Stimulated activated CD4-positive, alpha-beta T cell treated with anti-CD3 and anti-CD28 coated beads, Interleukin-2, amount 100 ng/mL, for 24 hours (primary cell): ENCODE measurements at places on chromosomes 11 and 22.

GRCh38 chr11:104610635-104611034, 287.6 kb downstream of the CASP12 start:
- DNase-seq: no peak

- no peak for DNase-seq
Observed at GRCh38 chr11:69277074-69277809, 16.7 kb upstream of the MYEOV start.

DNA sequence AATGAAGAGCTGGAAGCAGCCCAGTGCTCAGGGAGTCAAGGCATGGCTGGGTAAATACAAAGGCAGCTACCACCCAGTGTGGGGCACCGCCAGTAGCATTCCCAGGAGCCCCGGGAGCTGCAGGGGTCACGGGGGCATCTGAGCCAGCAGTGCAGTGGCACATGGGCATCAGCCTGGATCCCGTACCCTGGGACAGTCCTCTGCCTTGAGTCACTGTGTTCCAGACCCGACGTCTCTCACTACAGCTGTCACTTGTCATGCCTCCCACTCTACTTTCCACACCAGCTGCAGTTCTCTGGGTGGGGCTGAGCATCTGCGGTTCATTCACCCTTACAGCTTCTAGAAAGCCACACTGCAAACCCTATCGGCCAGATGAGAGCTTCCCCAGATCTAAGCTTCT, 29.6 kb downstream of the DHCR7 start:
- DNase-seq: peak; percentile 9

GRCh38 chr11:116773203-116774097, 663 bp upstream of the BUD13 start:
- no peak for DNase-seq

DNA sequence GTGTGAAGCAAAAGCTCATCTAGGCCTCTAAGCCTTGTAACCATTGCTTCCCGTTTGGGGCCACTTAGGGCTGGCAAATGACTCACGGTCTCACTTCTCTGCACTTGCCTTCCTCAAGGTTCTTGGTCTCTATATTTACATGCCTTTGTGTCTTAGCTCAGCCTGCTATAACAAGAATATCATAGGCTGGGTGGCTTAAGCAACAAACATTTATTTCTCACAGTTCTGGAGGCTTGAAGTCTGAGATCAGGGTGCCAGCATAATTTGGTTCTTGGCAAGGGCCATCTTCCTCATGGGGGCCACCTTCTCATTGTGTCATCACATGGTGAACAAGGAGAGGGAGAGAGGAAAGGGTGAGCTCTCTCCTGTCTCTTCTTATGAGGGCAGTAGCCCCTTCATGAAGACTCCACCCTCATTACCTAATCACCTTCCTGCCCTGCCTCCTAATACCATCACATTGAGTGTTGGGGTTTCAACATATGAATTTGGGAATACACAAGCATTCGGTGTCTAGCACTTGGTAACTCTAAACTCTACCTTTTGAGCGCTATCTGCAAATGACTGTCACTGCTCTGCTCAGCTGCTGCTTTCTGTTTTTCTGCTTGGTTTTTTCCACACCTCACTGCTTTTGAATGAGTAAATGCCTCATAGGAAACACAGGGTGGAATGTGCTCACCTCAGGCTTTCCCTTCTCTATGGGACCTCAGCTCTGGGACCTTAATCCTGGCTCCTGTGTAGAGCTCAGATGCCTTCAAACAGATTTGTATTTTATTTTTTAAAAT, 16.2 kb upstream of the ME3 start:
- DNase-seq: peak; percentile 26

- DNase-seq: peak; percentile 68
Observed at GRCh38 chr11:44621140-44621681, 55.7 kb downstream of the CD82 start.

DNA sequence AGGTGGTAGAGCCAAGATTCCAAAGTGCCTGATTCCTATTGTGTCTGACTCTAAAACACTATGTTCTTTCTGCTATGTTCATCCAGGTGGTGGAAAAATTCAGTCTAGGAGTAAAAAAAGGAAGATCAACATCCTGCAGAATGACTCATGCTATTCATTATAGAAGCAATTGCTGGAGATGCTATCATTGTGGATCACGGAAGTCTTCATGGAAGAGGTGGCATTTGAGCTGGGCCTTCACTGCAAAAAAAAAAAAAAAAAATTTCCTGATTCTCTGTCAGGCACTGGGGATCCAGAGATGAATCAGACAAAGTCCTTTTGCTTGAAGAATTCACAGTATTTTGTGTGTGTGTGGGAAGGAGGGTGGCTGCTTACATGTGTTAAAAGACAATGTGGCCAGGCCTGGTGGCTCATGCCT, 1.4 kb upstream of the UVRAG start:
- no peak for DNase-seq

DNA sequence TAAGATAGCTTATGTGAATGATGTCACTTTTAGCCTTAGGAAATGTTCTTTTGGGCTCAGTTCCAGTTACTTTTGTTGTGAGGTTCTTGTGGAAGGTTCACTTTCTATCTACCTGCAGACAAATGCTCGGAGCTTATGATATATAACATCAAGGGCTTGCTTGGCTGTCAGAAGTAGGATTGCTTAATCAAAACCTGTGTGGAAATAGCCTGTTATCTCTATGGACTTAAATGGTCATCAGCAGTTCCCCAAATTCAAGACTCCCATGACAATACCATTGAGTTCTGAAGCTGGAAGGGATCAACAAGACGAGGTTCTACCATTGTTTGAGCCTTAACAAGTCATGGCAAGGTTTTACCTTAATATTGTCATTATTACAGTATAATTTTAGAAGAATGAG, 43.8 kb downstream of the FLI1 start:
- DNase-seq: no peak

- no peak for DNase-seq
Observed at GRCh38 chr22:45843986-45844385, 133.0 kb downstream of the WNT7B start.

DNA sequence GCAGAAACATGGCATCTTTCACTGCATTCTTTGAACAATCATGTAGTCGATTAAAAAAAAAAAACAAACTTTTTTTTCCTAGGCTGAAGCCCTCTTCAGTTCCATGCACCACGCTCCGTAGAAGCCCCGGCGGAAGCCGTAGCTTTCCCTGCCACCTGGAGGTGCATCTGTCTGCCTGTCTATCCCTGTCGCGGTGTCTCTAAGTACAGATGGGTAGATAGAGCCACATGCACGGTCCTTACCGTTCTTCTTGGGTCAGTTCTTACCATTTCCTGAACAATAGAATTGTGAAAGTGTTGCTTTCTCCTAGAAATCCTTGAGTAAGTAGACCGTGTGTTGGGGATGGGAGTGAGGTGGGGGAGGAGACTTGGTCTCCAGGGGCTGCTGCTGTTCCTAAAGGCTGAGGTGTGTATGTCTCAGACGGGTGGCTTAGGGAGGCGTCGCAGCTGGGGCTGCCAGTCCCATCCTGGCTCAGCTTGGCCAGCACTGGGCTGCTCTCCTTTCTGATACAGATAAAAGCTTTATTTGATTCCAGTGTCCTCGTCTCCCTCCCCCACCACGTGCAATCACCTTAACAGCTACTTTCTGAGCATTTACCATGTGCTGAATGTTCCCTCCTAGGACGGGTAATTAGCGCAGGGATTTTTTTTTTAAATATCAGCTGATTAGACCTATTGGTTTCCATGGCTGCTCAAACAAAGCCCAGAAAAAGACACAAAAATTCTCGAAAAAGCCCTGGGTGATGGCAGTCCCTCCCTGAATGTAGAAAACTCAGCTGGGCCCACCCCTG, 46.8 kb downstream of the MACROD1 start:
- no peak for DNase-seq

DNA sequence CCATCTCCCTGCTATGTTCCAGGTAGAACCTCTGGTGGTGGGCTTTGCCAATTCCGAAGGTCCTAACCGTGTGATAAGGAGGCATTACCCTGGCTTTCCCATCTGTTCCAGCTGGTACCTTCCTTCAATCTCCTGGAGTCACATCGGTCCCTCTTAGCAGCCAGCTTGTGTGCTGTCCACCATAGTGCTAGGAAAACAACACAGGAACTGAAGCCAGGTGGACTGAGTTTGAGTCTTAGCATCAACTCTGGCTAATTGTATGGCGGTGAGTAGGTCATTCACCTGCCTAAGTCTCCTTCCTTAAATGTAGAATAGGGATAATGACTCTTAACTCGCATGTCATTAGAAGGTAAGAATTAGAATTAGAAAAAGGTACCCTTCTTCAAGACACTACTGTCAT, 159.6 kb upstream of the E2F8 start:
- no peak for DNase-seq

DNA sequence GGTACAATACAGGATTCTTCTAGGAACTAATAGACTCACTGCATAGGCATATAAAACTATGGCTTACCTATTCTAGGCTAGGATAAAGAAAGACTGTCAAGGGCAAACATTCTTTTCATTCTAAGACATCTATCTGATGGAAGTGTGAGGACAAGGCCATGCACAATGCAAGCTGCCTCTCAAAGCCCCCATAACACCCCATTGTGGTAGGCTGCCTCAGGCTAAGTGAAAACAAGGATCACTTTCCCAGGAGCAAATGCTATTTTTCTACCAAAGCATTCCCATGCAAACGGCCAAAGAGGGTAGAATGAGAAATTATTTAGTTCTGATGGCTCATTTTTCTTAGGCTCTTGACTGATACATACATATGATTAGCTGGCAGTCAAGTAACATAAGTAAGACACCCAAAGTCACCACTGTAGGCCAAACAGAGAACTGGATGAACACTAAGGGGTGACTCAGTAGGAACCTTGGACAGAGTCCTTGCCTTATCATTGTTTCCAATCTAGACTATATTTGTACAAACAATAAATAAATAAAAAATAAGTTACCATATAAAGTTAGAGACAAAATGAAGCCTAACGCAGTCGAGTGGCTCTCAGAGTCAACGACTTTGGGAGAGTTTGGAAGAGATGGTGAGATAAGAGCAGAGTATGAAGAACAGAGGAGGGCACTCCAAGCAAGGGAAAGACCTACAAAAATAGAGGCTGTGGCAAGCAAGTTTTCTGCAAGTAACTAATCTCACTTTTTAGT, 303.6 kb downstream of the SBF2 start:
- no peak for DNase-seq

DNA sequence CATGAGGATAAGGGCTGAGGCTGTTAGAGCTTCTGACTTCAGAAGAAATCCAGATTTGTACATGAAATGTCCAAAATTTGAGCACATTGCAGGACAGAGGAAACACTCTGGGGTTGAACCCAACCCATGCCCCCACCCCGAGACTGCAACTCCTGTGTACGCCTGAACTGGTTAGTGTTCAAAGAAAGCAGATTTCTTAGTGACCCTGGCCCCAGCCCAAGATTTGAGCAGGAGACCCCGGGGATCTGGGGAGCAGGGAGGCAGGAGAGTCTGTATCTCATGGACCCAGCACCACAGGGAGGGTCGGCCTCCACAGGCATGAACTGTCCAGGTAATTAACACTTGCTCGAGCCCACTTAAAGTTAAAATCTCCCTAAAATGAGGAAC, 69.3 kb upstream of the WNT7B start:
- DNase-seq: no peak

- DNase-seq: no peak
Observed at GRCh38 chr22:39028281-39028680, 7.4 kb downstream of the APOBEC3D start.

DNA sequence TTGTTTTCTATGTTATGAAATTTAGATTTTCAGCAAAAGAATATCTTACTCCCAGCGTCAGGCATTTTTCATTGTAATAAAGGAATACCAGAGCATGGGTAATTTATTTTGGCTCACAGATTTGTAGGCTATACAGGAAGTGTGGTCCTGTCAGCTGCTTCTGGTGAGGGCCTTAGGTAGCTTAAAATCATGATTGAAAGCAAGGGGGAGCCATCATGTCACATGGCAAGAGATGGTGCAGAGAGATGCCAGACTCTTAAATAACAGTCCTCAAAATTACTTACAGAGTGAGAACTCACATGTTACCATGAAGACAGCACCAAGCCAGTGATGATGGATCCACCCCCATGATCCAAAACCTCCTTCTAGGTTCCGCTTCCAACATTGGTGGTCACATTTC, 825.0 kb upstream of the CHORDC1 start:
- DNase-seq: no peak

DNA sequence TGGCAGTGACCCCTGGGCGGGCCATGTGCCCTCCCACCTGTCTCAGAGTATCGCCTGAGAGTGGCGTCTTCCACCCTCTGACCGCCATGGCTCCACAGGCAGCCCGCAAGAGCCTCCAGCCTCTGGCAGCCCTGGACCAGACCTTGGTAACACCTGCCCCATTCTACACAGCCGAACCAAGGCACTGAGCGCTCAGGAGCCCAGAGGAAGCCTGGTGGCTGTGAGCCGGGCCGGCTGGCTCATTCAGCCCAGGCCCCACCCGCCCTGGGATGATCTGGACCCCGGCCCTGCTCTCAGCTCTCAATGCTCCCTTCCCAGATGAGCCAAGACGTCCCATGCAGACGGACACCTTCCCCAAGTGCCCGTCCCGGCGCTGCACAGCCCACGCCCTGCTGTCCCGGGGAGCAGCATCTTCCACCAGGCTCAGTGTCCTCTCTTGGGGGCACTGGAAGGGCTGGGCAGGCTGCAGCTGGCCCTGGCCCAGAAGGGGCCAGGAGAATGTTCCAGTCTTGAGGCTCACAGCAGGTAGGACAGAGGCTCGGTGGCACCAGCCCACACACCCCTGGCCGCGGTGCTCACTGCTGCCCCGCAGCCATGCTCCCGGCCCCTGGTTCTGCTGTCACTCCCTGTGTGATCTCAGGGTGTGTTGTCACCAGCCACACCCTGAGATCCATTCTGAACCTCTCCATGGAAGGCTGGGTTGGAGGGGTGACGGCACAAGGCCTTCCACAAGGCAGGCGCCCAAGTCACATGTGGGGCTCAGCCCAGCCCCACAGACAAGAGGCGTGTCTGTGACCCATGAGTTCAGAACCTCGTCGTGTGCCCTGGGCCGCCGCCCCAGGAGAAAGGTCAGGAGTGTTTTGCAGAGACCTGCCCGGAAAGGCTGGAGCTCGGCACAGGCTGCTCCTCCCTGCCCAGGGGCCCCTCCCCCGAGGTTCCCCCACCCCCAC, 24.2 kb upstream of the PPARA start:
- DNase-seq: no peak

DNA sequence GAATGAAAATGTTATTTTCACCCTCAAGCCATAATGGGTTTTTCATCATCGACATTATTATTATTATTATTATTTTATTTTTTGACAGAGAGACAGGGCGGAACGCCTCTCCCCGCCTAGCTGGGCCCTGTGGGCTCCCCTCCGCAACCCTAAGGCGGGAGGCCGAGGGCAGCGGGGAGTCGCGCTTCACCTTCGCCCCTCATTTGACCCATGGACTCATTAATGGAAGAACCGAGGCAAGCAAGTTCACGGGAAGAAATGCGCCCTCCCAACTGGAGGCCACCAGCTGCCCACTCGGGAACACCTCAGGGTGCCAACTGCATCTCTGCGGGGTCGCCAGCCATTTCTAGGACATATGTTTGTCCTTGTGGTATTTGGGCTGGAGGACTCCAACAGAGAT, 115.3 kb upstream of the KIRREL3 start:
- no peak for DNase-seq

DNA sequence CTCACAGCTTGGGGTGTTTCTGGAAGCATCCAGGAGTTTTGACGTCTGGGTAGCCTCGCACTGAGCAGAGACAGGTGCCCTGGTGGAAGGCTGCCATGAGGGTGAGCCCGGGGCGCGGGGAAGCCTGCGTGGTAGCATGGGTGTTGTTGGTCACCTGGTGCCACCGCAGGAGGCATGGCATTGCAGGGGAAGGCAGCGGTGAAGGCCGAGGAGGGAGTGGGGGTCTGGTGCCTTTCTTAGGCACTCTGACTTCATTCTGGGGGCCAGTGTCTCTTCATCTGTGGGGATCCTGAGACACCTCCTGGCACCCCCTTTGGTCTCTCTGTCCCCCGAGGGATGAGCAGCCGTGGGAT, 271.2 kb downstream of the TBC1D22A start:
- DNase-seq: no peak

GRCh38 chr22:38292694-38293093, 19.9 kb upstream of the TMEM184B start:
- DNase-seq: no peak
